ENCODE measurements at places on chromosomes 3 and 15.
A peak's percentile ranks its signal among the peaks of the same experiment; 100 is the strongest.

DNA sequence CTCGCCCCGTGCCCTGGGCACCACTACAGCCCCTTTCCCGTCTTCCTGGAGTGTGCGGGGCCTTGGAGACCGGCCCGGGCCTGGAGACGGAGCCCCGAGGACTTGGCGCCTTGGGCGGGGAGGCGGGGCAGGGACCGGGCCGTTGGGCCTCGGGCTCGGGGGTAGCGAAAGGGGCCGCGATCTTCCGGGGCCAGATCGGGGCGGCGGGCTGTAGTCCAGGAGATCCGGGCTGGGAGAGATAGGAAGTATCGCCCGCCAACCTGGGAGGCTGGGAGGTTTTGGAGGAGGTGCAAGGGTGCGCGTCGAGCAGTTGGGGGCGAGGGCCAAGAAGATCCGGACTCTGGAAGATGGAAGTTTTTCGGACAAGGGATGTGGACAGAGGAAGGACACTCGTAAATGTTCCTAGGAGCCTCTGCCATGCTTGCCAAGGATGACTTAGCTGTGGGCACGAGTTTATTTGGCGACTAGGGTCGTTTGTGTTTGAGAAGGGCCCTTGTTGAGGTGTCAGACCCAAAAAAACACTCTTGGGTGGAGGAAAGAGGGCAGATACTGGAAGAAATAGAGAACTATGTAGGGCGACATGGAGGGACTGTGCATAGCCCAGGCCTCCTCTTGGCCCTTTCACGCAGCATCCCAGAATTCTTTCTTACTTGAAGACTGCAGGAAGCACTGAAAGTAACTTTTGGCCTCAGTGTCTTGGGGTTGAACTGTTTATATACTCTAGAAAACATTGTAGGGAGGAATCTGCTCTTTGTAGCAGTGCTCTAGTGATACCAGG lies 712 bp downstream of the RTF1 start:
- DNase-seq, result no peak

- DNase-seq, result peak; percentile 47
Measured at GRCh38 chr3:32951410-32951811, at the start of gene CCR4. CCR4 (plus strand) TSS chr3:32951644; CDS start chr3:32953423, 1,779 bp downstream.

DNA sequence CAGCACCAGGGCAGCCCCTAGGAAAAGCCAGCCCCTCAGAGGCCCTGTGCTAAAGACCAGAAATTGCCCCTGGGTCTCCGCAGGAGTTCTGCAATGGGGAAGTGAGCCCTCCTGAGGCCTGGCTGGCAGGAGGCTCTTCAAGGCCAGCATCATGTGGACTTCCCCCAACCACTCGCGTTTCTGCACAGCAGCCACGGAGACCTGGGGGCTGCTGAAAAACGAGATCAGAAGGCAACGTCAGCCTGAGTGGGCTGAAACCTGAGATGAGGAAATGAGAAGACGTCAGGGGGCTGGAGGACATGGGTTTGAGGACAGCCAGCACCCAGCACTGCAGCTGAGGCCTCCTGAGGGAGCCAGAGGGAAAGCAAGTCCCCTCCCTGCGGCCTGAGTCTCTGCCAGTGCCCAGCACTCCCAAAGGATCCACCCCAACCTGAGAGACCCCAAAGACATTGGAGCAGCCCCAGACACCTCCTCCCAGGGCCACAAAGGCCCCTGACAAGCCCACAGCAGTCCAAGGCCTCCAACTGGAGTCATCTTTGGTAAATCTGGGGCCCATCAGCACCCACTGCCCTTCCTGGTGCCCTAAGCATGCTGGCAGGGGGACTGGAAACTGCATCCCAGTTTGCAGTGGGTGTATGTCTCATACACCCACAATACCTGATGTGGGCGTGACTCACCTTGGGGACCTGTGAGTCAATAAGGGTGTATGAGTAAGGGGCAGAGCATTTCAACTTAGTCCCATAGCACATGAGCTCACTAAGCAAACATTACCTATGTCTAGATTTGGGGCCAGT lies 29.2 kb upstream of the CYP11A1 start:
- DNase-seq, result no peak

DNA sequence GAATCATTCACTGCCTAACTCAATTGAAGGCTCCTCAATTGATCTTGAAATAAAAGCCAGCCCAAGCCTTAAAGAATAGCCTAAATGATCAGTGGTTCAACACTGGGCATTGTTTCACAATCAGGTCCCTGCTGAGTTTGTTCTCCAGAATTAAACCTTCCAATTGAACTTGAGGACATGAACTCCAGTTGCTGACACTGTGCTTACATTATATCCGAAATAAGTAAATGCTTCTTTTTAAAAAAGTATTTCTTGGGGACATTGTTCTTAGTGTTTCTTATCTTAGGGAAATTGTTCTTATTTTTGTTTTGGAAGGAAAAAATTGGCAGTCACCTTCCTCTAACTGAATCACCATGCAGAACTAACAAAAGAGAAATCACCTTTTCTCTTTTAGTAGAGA lies 450.2 kb downstream of the RBMS3 start:
- DNase-seq, result peak; percentile 58

- no peak for DNase-seq
Measured at GRCh38 chr3:163218336-163218735, 1721.7 kb downstream of the OTOL1 start.

GRCh38 chr3:159840703-159841299 lies 147.8 kb upstream of the IL12A start:
- no peak for DNase-seq

- DNase-seq, result no peak
Measured at GRCh38 chr3:79898907-79899306, 131.1 kb upstream of the ROBO1 start.

DNA sequence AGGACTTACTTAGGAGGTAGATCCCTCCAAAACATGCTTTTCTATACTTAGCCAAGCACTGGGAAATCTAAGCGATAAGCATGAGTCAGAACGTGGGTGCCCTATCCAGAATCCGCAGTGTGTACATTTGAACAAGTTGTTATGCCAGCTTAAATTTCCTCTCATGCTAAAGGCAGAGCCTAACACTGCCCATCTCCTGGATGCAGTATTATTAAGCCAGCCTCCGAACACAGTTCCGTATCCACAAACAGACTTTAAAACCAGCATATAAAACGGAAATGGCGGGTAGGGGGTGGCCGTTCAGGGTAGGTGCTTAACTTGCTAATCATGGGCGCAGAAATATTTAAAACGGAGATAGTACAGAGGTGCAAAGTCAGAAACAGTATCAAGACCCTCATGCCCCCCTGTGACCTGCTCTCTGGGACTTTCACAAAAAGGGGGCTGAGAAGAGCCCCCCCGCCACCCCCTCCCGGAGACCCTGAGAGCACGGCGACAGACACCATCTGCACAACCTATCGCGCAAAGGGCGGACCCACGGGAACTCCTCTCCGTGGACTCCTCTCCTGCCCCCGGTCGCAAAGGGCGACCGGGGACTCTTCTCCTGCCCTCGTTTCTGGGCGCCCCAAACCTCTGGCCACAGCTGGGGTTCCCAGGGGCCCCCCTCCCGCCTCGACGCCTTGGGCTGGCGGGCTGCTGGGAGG lies 889 bp upstream of the LRRIQ4 start:
- peak; percentile 45 for DNase-seq

- peak; percentile 7 for DNase-seq
Measured at GRCh38 chr3:141330718-141331376, 37.5 kb upstream of the ZBTB38 start.

DNA sequence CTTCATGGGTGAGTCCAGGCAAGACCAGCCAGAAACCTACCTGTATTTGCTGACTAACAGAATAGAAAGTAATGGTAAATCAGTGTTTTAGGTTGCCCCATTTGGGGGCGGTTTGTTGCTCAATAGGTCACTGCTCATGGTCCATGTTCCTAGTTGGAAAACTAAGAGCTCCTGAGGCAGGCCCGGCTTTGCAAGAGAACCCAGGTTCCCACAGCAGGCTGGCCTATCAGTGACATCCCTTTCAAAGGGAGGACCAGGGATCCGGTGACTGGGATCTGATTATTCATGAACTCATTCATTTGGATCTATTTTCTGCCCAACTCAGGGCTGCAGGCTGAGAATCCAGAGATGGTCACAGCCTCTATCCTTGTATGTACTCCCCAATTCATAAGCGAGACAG lies 163.9 kb downstream of the WNT7A start:
- no peak for DNase-seq
